Metanephros (tissue), 2 donors: ENCODE measurements at places on chromosomes 13 and 19. TPM values are rescaled to one million over a fixed set of nuclear protein-coding genes. Genes with fewer than 3 reads are reported as not detected.

The EPSTI1 gene
- 7.7 TPM for total RNA-seq

The PEG3 gene
- total RNA-seq = 71.2 TPM

The RGCC gene
- 33.2 TPM for total RNA-seq

The SIGLEC11 gene
- total RNA-seq = 13.3 TPM

The METTL21C gene
- 0.82 TPM for total RNA-seq

The SLC25A41 gene
- total RNA-seq = 0.53 TPM

The GRIK5 gene
- 20.8 TPM for total RNA-seq

The SH2D3A gene
- total RNA-seq = 11.9 TPM

The LGALS14 gene
- total RNA-seq = not detected

The PSG4 gene
- not detected for total RNA-seq

The ICAM3 gene
- total RNA-seq = 17.2 TPM

The ZNF562 gene
- total RNA-seq = 35.2 TPM

The AKAP11 gene
- 35.7 TPM for total RNA-seq

The PLK5 gene
- 0.12 TPM for total RNA-seq

The NLRP9 gene
- not detected for total RNA-seq

The BEST2 gene
- not detected for total RNA-seq

The TMEM38A gene
- 45.7 TPM for total RNA-seq

The ZFP14 gene
- 14.7 TPM for total RNA-seq

The ZNF724 gene
- 10.0 TPM for total RNA-seq

The ATP8B3 gene
- 1.9 TPM for total RNA-seq

The CGB8 gene
- total RNA-seq = not detected

The KRTDAP gene
- total RNA-seq = not detected

The MEF2B gene
- total RNA-seq = 0.18 TPM

The VSIG10L gene
- 1.5 TPM for total RNA-seq

The EBPL gene
- total RNA-seq = 47.3 TPM

The FAAP24 gene
- 0.93 TPM for total RNA-seq

The GNA15 gene
- 4.7 TPM for total RNA-seq

The SGCG gene
- total RNA-seq = 17.3 TPM

The NKPD1 gene
- 0.12 TPM for total RNA-seq

The PDX1 gene
- total RNA-seq = not detected

The A1BG gene
- 4.3 TPM for total RNA-seq

The RYR1 gene
- 107 TPM for total RNA-seq

The CTXN1 gene
- total RNA-seq = 6.1 TPM

The CGB5 gene
- not detected for total RNA-seq

The TNNT1 gene
- total RNA-seq = 26.9 TPM

The SERP2 gene
- 8.5 TPM for total RNA-seq
